ENCODE measurements at places on chromosomes 6 and 20. TPM values are rescaled to one million over a fixed set of nuclear protein-coding genes. Genes with fewer than 3 reads are reported as not detected.

Gene DEFB132
- not detected for total RNA-seq

GRCh38 chr20:59253325-59253724, 47.1 kb upstream of the EDN3 start:
- DNase-seq: no peak

Gene BEND6
- total RNA-seq: 1.5 TPM

Gene SIRPA
- total RNA-seq: 52.3 TPM

Gene NOTCH4
- total RNA-seq: 18.2 TPM

GRCh38 chr6:168967281-168967925, 286.2 kb downstream of the THBS2 start:
- no peak for DNase-seq

DNA sequence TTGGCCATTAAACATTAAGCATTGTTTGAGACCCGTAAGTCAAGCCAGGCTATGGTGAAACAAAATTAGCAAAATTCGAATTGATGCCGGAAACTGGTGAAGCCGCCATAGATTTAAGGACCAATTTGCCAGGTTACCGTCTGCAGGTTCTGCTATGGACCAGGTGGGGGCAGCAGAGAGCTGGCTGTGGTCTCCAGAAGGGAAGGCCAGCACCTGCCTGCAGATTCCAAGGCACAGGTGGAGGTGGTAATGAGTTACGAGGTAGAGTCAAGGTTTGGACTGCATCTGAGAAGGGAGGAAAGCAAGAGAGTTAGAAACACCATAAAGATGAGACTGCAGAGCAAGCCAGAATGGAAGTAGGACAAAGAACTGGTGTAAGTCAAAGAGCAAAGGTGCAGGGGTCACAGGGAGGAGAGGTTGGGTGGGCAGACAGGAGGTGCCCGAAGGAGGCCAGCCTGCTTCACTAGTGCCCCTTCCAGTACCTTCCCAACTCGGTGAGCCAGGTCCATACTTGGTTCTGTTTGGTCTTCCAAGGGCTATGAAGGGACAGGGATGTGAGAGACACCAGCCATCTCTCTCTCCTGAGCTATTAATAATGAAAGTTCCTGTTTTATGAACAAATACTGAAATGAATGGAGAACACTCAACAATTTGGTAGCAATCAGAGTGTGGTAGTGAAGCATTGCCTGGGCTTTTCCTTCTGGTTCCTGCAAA, 131.6 kb upstream of the ESR1 start:
- no peak for DNase-seq

GRCh38 chr6:89487864-89488263, 54.9 kb downstream of the ANKRD6 start:
- DNase-seq: no peak

- no peak for DNase-seq
Measured at GRCh38 chr20:14955399-14955798, 618.0 kb upstream of the FLRT3 start.

Measured in vagina (tissue), 2 donors.